ENCODE measurements at places on chromosomes 3 and 15. TPM values are rescaled to one million over a fixed set of nuclear protein-coding genes. Genes with fewer than 3 reads are reported as not detected.

ALPK3 gene
- 0.88 TPM for total RNA-seq

GOLGA6D gene
- not detected for total RNA-seq

HACD2 gene
- total RNA-seq = 21.8 TPM

PARP15 gene
- 0.97 TPM for total RNA-seq

DNA sequence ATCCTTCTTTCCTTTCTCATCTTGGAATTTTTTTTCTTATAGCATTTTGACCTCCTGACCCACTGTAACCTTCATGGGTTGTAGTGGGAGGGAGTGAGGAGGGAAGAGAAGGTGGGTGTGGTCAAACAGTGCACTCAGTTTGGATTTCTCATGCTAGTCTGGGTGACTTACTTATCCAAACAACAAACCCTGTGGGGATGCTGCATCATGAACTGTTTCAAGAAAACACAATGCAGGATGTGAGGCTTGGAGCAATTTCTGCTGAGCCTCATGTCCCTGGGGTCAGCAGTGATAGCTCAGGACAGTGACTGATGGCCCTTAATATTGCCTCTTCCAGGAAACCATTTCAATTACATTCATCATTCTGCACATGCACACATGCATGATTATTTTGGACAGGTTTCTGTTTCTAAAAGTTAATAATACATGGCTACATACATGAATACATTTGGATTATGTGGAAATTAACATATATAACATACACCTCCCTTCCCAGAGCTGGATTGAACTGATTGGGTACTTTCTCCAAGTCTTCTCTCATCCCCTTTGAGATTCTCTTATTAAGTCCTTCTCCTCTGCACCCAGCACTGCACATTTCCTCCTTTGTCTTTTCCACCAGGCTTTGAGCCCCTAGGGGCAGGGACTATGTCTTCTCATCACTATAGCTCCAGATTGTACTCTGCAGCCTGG is 61.2 kb downstream of the ADAMTSL3 start:
- DNase-seq = no peak

GRCh38 chr15:63560741-63561448 is 36.3 kb upstream of the FBXL22 start:
- no peak for DNase-seq

DNA sequence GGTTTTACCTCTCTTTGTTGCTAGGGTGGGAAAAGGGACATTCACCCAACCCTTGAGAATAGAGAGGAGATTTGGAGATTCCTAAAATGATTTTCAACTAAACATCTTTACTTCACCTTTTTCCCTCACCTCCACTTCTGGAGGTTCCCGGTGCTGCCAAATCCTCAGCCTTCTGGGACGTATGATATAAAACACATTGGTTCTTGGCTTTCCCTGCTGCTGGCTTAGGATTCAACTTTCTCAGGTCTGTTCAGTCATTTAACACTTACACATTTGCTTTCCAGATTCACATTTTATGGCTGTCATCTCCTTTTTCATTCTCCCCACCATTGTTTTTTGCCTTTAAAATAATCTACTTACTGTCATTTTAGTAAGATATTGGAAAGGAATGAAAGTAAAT is 106.6 kb downstream of the PIK3R4 start:
- no peak for DNase-seq

DNA sequence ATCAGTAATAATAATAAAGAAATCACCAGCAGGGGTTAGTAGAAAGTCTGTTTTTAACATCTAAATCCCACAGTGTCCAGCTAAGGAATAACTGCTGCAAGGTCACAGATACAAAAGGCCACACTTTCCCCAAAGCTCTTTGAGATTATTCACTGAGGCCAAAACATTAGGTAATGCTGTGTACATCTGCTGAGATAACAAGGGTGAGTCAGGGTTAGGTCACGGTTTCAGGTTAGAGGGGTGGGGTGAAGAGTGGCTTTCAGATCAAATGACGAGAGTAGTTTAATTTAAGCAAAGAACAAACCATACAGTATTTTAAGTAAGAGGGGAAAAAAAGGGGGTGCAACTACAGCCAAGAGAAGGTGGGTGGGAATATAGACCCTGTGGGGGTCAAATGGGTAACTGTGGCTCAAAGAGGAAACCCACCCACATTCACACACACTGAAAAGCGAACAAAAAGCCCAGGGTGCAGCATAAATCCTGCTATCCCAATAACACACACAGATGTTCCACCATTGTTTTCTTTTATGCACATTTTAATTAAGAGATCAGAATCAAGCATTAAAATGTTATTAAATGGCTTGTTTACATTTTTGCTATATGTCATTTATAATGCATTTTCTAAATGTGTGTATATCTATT is 412.9 kb downstream of the TIGIT start:
- no peak for DNase-seq

DNA sequence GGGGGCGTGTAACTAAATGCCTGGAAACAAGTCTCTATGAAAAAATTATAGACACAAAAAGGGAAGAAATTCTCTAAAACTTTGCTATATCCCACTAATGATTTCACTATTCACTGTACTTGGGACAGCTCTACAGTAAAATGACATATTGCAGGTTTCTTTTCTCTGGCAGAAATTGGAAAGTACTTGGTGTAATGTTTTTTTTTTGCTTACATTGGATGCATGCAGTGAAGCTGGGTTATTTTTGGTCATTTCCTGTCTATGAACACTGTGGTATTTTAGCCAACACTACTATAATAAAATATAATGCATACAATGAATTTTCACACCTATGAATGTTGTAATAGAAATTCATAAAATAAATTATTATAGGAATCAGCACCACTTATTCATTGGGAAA is 109.7 kb downstream of the LRRC49 start:
- DNase-seq = no peak

DNA sequence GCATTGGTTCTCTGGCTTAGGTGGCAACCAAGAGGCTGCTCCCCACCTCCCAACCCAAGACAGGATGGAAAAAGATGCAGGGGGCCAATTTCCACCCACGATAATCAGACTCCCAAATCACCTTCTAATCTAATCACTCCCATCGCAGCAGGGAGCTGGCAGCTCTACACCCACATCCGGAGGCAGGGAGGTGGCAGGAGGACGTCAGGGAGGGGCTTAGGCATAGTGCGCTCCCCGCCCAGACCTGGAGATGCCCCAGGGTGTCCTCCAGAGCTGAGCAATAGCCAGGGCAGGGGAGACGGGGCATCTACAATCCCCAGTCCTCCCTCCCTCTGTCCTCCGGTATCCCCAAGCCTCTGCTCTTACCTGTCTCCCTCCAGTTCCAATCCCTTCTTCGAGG is 70.5 kb upstream of the SEC13 start:
- no peak for DNase-seq

DNA sequence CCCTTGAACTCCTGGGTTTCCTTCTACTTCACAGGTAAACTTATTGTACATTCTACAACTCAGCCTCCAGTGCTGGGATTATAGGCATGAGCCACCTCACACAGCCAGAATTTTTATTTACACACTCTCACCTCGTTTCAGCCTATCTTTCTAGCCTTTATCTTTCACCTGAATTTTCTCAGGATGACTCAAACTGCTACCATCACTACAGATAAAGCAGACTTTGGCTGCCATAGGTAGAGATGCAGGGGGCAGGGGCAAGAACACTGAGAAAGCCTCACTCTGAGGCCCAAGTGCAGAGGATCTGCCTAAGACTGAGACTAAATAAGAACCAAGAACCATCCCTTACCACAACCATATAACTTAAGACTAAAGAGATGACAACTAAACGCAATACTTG is 59.0 kb downstream of the ETFA start:
- no peak for DNase-seq

- no peak for DNase-seq
Observed at GRCh38 chr3:17672506-17672905, 69.9 kb downstream of the TBC1D5 start.

DNA sequence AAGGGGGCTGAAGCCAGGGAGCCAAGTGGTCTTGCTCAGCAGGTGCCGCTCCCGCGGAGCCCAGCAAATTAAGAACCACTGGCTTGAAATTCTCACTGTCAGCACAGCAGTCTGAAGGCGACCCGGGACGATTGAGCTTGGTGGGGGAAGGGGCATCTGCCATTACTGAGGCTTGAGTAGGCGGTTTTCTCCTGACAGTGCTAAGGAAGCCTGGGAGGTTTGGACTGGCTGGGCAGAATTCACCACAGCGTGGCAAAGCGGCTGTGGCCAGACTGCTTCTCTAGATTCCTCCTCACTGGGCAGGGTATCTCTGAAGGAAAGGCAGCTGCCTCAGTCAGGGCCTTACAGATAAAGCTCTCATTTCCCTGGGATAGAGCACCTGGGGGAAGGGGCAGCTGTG is 57.0 kb upstream of the GPR149 start:
- DNase-seq = no peak

GRCh38 chr15:31325595-31326155 is 960 bp upstream of the KLF13 start:
- DNase-seq = peak; percentile 55

- DNase-seq = no peak
Observed at GRCh38 chr3:38460377-38461270, 6.9 kb downstream of the ACVR2B start.

DNA sequence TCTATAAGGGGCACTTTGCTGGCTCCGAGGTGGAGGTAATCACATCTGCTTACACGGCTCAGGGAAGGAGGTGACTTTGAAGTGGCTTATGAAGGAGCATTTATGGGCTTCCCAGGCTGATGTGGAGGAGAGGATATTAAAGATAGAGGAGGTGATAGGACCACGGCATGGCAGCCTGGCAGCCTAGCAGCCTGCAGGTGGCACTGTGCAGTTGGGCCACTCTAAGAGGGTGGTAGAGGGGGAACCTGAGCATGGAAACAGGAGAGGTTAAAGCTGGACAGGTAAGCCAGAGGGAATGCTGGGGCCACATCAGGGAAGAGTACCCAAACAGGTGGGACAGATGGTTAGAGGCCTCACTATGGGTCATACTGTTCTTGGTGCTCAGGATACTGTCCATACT is 375.0 kb downstream of the WDR72 start:
- DNase-seq = no peak
